ENCODE measurements at places on chromosomes 1 and 21.

GRCh38 chr1:162373541-162374260 lies 3.0 kb downstream of the SPATA46 start:
- no peak for DNase-seq

- DNase-seq, result no peak
Measured at GRCh38 chr1:59292562-59292961, 4.3 kb upstream of the FGGY start.

DNA sequence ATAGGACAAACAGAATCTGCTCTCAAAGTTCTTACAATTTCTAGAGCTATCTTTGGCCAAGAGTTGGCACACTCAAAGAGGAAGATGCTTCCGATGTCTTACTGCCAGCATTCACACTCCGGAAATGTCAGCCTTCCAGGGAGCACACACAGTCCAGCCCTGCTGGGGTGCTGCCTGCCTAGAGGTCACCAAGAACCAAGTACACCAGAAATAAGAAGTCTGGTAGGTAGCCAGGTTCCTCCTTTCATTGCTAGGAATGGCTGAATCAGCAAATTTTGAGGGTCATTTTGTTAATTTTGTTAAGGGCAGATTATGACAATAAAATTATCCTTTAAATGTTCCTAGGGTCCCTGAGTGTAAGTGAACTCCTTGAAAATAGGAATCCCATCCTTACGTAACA lies 77.5 kb downstream of the PLPP3 start:
- no peak for DNase-seq

DNA sequence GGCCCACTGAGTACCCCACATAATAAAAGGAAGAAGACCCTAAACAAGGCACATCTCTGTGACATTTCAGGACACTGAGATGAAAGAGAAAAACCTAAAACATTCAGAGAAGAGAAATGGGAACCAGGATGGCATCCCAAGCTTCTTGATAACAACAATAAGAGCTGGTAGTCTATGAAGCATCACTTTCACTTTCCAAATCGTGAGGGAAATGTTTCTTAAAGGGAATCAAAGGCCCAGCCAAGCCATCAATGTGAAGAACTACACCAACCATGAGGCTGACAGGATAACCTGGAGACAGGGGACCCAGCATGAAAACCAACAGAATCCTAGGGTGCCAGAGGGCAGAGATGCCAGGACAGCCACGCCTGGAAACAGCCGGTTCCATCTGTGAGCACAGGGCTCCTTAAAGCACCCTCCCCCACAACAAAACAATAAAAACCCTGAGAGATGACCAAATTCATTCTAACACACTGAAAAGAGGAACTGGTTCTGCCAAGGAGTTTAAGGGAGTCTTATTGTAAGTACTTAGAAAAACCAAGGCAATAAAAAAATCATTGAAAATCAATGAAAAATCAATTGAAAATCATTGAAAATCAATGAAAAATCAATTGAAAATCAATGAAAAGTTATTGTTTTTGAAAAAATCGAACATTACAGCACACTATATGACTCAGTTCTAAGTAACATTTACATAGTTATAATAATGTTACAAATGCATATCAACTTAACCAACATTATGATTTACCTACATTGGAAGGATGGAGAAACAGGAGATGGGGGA lies 141.5 kb upstream of the ERG start:
- no peak for DNase-seq

DNA sequence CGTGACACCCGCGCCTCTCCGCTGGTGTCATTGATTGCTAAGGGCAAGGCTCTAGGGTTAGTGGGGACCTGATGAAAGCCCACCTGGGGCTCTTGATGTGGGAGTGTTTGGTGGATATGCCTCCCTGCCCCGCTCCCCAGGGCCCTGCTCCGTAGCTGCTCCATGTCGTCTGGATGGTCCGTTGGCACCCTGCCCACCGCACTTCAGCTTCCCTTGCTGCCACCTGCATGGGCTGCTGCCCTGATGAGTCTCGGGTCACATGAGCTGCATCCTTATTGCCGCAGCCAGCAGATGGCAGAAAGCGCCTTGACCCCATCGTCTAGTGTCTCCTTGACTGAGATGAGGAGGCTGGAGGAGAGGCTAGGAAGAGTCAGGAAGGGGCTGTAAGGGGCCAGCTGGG lies 439.4 kb downstream of the CAMTA1 start:
- no peak for DNase-seq

DNA sequence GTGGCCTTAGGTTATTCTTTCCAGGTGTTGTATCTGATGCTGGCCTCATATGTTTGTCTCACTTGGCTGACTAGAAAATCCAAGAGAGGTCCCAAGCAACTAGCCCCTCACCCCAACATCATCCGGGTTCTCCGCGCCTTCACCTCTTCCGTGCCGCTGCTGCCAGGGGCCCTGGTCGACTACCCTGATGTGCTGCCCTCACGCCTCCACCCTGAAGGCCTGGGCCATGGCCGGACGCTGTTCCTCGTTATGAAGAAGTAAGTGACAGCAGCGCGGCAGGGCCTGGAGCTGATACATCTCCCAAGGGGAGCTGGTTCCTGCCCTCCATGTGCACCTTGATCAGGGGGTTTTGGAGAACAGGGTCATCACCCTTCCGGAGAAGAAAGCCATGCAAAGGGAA lies 11.2 kb downstream of the PINK1 start:
- no peak for DNase-seq

DNA sequence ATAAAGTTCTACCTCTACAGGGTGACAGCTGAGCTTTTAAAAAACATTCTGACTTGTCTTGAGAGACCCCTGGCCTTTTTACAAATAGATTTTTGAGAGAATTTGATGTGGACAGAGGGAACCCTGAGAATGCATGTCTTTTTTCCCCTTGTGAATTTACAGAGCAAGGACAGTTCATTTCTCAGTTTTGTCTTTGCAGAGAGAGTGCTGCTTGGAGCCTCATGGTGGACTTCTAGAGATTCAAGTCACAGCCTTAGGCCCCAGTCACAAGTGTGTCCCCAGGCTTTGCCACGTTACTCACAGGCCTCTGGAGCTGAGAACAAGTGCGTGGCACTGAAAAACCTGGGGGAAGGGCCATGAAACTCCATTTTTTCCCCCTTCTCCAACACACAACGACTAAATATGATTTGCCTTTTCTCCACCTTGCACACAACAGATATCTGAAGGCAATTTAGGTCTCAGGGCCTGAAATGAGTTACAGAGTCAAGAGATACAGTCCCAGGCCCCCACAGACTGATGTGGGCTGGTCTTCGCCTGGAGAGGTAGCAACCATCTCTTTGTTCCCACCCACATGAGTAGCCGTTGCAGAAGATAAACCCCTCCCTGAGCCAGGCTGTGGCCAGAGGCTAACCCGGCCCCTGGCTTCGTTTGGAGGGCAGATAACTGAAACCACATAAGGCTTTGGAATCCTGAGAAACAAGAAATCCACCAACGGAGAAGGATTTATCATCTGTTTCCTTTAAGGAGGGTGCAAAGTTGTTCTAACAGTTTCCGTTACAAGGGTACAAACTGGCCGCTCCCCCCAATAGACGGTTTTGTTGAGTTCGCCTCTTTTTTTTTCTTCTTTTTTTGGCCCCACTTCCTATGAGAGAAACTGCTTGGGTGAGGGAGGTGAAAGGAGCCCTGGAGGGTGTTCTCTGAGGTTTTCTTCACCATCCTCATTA lies 1.0 kb upstream of the PIGV start:
- peak; percentile 9 for DNase-seq

GRCh38 chr1:94821636-94822305 lies 1.6 kb downstream of the SLC44A3 start:
- DNase-seq, result no peak
